Muscle of leg (tissue), 16 donors: ENCODE measurements at places on chromosomes 12 and 14. TPM values are rescaled to one million over a fixed set of nuclear protein-coding genes. Genes with fewer than 3 reads are reported as not detected.

- DNase-seq: peak; percentile 34
These were observed 18.7 kb downstream of the PKP2 start for GRCh38 chr12:32877601-32878459.

GRCh38 chr12:1464925-1465324, 129.5 kb downstream of the FBXL14 start:
- DNase-seq: no peak

The GNG2 gene
- total RNA-seq: 36.8 TPM

DNA sequence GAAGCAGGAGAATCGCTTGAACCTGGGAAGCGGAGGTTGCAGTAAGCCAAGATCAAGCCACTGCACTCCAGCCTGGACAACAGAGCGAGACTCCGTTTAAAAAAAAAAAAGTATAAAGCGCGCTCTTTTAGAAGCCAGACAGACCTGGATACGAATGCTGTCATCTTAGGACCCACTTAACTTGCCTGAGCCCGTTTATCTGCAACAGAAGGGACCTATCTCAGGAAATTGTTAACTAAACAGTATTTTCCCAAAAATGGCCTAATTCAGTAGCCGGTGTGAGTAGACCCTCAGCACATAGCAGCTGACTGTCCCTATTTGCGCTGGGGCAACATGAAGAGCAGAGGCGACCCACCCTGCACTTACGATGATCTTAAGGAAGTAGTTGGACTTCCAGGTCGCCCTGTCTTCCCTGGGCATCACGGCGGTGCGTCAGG, 529 bp downstream of the RPLP0 start:
- DNase-seq: no peak

The CD9 gene
- 60.7 TPM for total RNA-seq

The TMPRSS12 gene
- total RNA-seq: not detected

GRCh38 chr14:59254911-59255545, 66.6 kb downstream of the DAAM1 start:
- peak; percentile 85 for DNase-seq

DNA sequence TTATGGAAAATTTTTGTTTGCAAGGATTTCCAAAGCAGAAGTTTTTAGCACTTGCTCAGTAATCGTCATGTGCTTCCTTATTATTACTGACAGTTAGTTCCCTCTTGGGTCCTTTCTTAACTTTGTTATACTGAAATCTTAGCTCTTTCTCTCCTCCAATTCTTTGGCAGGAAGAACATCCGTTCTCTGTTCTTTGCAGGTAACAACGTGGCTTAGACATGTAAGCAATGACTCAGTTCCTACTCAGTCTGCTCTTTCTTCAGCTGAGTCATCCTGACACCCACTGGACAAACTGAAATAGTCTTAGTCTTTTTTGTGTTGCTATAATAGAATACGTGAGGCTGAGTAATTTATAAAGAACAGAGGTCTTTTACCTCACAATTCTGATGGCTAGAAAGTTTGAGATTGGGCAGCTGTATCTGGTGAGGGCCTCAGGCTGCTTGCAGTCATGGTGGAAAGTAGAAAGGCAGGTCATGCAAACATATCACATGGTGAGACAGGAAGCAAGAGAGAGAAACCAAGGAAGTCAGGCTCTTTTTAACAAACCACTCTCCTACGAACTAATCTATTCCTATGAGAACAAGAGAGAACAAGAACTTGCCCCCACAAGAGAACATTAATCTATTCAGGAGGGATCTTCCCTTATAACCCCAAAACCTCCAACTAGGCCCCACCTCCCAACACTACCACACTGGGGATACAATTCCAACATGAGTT, 49.2 kb downstream of the TESPA1 start:
- no peak for DNase-seq

- no peak for DNase-seq
These were observed 15.5 kb upstream of the ZNF268 start for GRCh38 chr12:133165776-133166175.

GRCh38 chr14:96217376-96217913, 12.8 kb downstream of the BDKRB2 start:
- no peak for DNase-seq
